ENCODE measurements at places on chromosomes 1 and 21.

- peak; percentile 44 for DNase-seq
Measured at GRCh38 chr21:42760951-42761751, 107.7 kb downstream of the PDE9A start.

GRCh38 chr1:218933513-218933912, 240.2 kb upstream of the LYPLAL1 start:
- no peak for DNase-seq

DNA sequence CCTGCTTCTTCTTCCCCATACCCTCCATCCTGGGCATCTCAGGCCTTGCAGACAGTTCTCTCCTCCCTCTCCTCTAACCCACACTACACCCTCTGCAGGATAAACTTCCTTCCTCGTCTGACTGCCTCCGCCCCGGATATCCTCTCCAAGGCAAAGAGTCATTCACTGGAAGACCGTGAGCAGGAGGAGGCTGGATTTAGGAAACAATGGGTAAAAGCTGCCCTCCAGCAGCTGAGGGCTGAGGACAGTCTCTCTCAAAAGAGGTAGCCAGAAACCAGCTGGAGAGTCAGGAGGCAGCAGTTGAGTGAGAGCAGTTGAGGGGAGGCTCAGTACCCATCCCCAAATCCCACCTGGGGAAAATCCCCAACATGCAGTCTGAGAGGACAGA, 1.4 kb downstream of the CSRP1 start:
- DNase-seq, result no peak

- no peak for DNase-seq
Measured at GRCh38 chr1:172680733-172681275, 21.9 kb downstream of the FASLG start.

GRCh38 chr21:9738527-9738926, 782.9 kb upstream of the TPTE start:
- no peak for DNase-seq

- DNase-seq, result no peak
Measured at GRCh38 chr1:45490121-45490625, 790 bp downstream of the TESK2 start.

DNA sequence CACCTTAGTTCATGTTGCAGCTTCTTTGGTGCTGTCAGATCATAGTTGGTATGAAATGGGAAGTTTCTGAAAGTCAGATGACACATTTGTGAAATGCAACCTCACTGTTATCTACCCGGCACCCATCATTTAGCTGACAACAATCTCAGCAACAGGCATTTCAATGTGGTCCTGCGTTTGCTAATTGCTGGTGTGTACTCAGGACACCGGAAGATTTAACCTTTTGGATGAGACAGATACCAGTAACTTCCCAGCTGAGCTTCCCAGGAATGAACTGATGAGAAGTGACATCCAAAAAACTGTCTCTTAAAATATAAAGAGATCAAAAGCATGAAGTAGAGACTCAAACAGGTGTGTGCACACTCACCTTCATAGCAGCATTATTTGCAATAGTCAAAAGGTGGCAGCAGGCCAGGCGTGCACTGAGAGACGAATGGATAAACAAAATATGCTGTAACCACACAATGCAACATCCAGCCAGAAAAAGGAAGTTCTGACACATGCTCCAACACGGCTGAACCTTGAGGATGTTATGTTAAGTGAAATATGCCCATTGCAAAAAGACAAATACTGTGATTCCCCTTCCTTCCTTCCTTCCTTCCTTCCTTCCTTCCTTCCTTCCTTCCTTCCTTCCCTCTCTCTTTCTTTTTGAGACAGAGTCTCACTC, 7.9 kb upstream of the CLDN14 start:
- DNase-seq, result no peak

- no peak for DNase-seq
Measured at GRCh38 chr1:54134295-54134694, 18.5 kb downstream of the CDCP2 start.

GRCh38 chr21:40011371-40011770, 144.1 kb downstream of the PCP4 start:
- DNase-seq, result no peak

DNA sequence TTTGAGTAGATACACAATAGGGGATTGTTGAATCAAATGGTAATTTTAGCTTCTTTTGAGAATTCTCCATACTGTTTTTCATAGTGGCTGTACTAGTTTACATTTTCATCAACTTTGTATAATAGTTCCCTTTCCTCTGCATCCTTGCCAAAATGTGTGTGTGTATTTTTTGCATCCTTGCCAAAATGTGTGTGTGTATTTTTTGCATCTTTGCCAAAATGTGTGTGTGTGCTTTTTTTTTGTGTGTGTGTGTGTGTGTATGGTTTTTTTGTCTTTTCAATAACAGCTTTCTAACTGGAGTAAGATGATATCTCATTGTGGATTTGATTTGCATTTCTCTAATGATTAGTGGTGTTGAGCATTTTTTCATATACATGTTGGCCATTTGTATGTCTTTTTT, 105.4 kb downstream of the ATP6V1G3 start:
- no peak for DNase-seq

DNA sequence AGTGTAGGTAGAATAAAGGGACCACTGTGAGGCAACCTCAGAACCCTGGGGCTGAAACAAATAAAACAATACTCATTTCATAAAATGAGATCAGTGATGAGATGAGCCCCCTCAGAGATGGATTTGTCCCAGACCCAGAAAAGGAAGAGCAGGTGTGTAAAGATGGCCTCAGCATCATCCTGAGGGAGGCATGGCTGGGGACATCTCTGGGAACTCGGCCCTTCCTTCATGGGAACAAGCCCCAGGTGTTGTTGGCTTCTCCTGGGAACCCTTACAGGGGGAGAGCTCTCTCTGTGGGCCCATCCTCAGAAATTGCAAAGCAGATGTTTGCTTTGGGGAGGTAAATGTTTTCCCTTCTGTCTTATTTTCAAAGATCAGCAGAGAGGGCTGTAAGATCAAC, 133.2 kb upstream of the USP24 start:
- DNase-seq, result no peak

- no peak for DNase-seq
Measured at GRCh38 chr1:98496256-98496995, 165.1 kb upstream of the SNX7 start.
